Stimulated activated CD4-positive, alpha-beta T cell treated with anti-CD3 and anti-CD28 coated beads, Interleukin-4, amount 100 ng/mL, for 48 hours (primary cell): ENCODE measurements at places on chromosomes 2 and 18.

- DNase-seq, result no peak
These were observed 31.3 kb downstream of the HDHD2 start for GRCh38 chr18:47118981-47119380.

DNA sequence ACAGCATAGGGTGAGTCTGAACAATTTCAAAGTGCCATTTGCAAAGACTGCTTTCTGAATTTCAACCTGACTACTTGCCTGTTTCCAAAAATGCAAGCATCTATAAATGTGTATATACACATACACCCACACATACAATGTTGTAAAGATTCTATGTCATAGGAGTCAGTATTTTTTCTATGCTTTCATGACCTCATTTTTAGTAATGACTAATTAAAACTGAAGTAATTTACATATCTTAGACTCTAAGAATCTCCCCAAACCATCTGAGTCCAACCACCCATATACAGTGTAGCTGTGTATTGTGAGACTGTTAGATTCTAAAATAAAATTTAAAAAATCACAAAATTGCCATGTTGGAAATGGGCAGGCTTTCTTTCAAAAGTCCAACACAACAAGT lies 162.0 kb upstream of the STK17B start:
- DNase-seq, result no peak

DNA sequence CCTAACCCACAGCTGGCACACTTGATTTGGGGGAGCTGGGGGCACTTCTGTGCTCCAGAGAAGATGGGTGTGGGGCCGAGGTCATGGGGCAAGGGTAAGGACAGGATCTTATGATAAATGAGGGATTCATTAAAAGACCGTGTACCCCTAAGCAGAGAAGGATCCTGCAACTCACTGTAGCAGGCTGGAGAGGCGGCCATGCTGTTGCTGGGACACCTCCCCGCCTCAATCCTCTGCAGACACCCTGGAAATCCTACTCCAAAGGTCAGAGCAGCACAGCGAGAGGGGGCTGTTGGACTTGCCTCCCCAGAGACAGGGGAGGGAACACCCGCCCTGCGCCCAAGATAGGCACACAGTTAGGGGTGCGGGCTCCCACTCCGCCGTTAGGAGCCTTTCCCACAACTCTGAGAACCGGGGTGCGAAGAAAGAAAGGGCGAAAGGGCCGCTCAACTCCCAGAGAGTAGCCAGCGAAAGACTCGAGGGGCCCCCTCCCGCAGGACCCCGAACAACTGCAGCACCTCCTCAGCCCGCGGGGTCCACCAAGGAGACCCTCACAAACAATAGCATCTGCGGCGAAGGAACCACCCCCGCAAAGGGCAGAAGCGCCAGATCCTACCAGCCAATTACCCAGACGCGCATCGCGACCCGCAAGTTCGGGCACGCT lies 1.4 kb downstream of the PARD6G start:
- DNase-seq, result no peak

DNA sequence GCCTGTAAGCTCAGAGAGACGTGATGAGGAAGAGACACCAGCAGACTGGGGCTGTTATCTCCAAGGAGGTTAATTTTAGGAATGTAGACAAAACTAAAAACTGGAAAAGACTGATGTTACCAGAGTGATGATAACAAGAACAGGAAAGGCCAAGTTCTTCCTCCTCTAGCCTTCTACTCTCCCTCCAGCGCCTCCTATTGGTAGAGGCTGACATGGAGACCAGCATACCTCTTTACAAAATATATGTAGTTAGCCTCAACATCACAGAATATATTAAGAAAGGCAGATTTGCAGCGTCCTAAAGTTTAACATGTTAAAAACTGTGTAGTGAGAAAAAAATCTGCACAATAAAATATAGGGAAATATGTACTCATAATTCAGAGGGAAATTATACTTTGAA lies 66.0 kb downstream of the TCF4 start:
- DNase-seq, result peak; percentile 20

GRCh38 chr18:56291294-56291693 lies 347.1 kb downstream of the TXNL1 start:
- no peak for DNase-seq

DNA sequence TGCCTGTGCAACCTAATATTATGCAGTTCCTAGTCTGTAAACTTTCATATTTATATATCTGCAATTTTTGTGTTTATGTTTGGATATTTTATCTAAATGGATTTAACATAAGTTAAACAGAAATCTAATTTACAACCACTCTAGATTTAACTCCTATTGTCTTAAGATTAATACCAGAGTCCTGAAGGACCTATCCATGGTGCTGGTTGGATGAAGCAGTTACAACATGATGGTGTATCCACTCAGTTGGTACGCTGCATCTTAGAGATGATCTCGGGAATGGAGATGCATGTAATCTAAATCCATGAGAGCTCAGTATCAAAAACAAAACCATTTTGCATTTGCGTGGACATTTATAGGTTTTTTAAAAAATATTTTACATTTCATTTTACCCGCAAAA lies 745.9 kb upstream of the SLC8A1 start:
- DNase-seq, result no peak

DNA sequence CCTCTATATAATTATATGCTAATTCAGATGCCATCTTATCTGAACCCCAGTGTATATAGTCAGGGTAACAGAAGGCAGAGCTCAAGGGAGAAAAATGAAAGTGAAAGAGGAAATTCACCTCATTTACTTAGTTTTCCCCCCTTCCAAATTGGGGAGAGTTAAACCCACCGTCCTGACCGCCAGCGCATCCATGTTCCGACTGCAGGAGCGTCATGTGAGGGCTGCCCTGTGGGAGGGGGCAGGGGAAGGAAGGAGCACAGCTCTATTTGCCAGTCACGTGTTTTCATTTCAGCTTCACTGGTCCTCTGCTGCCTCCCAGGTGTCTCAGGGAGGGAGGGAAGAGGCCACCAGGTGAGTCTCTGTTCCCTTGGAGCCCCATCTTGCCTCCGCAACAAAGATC lies 13.2 kb downstream of the CNNM4 start:
- DNase-seq, result peak; percentile 26

GRCh38 chr2:129756276-129756675 lies 223.2 kb upstream of the RAB6C start:
- no peak for DNase-seq

DNA sequence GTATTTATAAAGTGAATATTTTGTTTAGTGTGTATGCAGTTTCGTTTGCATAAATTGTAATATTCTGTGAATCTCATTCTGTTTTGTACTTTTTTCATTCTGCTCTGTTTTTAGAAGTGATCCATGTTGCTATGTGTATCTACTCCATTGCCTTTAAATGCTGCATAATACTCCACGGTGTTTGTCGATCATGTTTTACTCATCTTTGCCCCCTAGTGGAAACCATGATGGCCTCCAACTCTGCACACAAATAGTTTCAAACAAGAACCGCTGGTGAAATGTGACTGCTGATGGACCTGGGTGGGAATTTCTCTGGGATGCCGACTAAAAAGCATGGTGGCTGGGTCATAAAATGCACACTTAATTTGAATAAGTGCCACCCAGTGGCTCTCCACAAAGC lies 32.0 kb upstream of the SKOR2 start:
- no peak for DNase-seq

DNA sequence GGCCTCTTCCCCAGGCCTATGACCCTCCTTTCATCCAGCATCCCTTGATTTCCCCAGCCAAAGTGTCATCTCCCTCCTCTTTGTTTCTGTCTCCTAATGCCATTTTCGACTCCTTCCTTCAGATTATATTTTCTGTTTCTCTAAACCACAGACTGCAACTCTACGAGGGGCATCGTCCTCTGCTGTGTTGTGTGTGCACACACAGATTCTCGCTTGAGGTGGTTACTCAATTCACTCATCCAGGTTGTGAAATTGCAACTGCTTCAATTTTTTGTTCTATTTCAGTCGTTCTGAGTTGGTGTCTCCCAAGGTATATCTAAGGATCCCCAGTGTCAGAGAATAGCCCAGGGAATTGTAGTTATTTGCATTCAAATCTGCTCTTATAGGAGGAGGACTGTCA lies 113.5 kb upstream of the NDUFV2 start:
- DNase-seq, result no peak

DNA sequence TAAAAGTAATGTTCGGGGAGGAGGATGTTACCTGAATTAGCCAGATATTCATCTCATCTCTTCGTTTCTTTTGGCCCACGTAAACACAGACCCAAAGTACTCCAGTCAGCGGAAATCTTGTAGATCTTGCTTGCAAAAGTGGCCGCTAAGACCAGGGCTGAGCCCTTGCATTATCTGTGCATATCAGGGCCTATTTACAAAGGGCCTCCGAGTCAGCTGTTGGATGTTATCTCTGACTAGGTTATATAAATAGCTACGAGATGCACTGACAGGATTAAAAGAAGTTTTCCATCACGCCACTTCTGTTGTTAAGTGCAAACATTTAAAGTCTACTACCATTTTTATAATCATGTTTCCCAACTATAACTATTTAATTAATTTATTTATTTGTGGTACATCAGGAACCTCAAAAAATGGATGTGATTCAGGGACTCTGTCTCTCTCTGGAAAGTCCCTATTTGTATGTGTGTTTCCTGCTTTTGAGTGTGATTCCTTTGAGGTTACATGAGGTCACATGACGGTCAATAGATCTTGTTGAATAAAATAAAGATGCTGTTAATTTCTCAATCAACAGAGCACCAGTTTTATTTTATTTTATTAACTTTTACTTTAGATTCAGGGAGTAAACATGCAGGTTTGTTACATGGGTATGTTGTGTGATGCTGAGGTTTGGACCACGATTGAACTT lies 46.8 kb upstream of the MBOAT2 start:
- DNase-seq, result no peak

GRCh38 chr2:134717286-134718022 lies 1.3 kb downstream of the TMEM163 start:
- DNase-seq, result no peak

- no peak for DNase-seq
These were observed 5.8 kb upstream of the ZNF532 start for GRCh38 chr18:58858591-58859468.

DNA sequence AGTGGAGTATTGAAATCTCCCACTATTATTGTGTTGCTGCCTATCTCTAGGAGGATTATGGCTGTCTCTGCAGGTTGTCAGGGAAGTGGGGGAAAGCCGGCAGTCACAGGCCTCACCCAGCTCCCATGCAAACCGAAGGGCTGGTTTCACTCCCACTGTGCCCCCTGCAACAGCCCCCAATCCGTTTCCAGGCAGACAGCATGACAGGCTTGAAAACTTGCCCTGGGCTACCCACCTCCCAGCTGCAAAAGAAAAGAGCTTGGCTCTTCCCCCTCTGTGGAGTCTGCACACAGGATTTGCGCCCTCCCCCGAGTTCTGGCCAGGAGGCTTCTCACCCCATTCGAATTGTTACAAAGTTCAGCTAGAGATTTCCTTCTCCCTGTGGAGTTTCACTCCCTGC lies 87.4 kb upstream of the MSTN start:
- no peak for DNase-seq

DNA sequence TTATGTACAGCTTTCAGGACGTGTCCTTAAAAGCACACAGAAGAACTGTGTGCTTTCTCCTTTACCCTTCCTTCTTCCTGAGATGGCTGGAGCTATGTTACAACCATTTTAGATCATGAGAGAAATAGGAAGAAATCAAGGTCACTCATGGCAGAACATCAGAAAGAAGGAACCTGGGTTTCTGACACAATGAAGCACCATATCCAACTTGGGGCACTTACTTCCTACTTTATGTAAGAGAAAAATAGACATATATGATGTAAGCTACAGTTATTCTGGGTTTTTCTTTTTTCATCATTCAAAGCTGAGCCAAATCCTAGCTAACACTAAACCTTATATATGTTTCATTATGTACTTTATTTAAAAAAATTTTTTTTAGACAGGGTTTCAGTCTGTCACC lies 79.5 kb downstream of the FAM161A start:
- no peak for DNase-seq

GRCh38 chr2:125745514-125745913 lies 910.4 kb upstream of the GYPC start:
- no peak for DNase-seq

DNA sequence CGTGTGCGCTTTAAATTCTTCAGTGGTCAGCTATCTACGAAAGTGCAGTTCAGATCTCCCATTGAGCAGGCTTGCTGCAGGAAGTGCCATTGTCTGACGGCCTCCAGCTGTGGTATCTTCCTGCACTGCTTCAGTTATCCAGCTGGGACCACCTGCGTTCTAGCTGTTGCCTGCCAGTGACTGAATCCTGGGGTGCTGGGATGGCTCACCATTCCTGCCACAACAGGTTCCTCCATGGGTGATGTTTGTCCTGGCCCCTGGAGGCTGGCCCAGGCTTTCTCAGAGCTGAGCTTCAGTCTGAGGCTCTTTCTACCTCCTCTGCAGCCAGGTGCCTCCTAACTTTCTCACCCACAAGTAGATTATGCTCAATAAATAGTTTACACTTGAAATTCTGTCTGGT lies 498.5 kb upstream of the HS6ST1 start:
- DNase-seq, result no peak

GRCh38 chr18:23619388-23619881 lies 33.1 kb upstream of the NPC1 start:
- no peak for DNase-seq

GRCh38 chr18:24018299-24018886 lies 3.8 kb downstream of the TTC39C start:
- DNase-seq, result no peak

- DNase-seq, result no peak
These were observed 54.2 kb upstream of the CDCA7 start for GRCh38 chr2:173300458-173300857.

- DNase-seq, result no peak
These were observed 65.1 kb upstream of the SLC66A3 start for GRCh38 chr2:11090187-11090586.

GRCh38 chr2:48719480-48720177 lies 35.9 kb downstream of the LHCGR start:
- no peak for DNase-seq

DNA sequence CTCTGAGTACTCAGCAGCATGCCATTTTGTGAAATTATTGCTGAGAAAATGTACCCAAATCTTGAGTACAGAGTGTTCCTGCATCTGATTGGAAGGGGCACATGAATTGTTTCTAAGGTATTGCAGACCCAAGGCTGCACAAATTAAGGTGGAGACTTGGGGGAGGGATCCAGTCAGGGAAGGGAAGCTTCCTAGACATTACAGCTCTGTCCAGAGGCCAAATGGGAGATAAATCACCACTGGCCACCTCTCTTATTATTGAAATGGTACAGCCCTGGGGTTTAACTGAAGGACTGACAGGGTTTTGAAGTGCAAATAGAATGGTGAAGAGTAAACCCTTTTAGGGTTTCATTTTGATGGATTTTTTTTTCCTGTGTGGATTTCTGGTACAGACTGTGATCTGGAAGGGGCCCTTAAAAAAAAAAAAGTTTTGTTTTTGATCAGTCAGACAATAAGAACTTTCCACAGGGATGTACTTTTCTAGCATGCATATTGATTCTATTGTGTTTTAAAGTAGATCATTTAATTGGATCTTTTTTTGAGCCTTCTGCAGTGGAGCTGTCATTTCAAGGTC lies 119.4 kb downstream of the GREB1L start:
- no peak for DNase-seq

GRCh38 chr2:237244178-237244577 lies 158.5 kb downstream of the COPS8 start:
- DNase-seq, result no peak

DNA sequence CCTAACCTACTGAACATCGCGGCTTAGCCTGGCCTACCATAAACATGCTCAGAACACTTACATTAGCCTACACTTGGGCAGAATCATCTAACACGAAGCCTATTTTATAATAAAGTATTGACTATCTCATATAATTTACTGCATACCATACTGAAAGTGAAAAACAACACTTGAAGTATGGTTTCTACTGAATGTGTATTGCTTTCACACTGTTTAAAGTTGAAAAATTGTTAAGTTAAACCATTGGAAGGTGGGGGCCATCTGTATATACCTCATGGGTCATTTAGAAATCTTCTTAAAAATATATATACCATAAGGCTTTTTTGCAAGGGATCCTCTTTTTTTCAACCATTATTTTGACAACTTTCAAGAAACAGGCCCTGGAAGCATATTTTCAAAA lies 16.5 kb downstream of the RNF149 start:
- no peak for DNase-seq
